Activated CD4-positive, alpha-beta T cell treated with anti-CD3 and anti-CD28 coated beads for 4 hours (primary cell): ENCODE measurements at places on chromosomes 11 and 22.

GRCh38 chr11:117410861-117411710 lies 83.4 kb downstream of the CEP164 start:
- no peak for DNase-seq

GRCh38 chr11:46918083-46918787 lies at the start of gene LRP4:
Gene LRP4, minus strand, starts transcription at chr11:46918550. Its CDS starts 171 bp downstream, at chr11:46918379.
- peak; percentile 24 for DNase-seq

GRCh38 chr11:111631666-111632039 lies 29.4 kb downstream of the SIK2 start:
- DNase-seq, result no peak

GRCh38 chr11:117632306-117632705 lies 164.7 kb downstream of the DSCAML1 start:
- no peak for DNase-seq

DNA sequence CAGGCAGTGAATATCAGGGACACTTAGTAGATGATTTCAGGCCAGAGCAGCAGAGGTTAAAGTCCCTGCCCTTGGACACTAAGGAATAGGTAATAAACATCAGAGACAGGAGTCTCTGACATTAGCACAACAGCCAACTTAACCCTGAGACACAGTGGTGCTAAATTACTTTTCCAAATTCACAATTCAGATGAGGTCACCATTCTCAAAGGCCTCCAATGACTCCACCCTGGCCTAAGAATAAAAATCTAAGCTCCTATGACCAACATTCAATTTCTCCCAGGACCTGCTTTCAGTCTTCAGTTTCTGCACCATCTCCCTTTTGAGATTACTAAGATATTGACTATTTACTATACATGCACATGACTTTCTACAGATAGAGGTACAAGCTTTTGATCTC lies 42.0 kb downstream of the BLID start:
- DNase-seq, result no peak

GRCh38 chr22:47083379-47083986 lies 321.0 kb downstream of the TBC1D22A start:
- DNase-seq, result no peak

GRCh38 chr11:112004389-112004788 lies 20.8 kb upstream of the DLAT start:
- no peak for DNase-seq

DNA sequence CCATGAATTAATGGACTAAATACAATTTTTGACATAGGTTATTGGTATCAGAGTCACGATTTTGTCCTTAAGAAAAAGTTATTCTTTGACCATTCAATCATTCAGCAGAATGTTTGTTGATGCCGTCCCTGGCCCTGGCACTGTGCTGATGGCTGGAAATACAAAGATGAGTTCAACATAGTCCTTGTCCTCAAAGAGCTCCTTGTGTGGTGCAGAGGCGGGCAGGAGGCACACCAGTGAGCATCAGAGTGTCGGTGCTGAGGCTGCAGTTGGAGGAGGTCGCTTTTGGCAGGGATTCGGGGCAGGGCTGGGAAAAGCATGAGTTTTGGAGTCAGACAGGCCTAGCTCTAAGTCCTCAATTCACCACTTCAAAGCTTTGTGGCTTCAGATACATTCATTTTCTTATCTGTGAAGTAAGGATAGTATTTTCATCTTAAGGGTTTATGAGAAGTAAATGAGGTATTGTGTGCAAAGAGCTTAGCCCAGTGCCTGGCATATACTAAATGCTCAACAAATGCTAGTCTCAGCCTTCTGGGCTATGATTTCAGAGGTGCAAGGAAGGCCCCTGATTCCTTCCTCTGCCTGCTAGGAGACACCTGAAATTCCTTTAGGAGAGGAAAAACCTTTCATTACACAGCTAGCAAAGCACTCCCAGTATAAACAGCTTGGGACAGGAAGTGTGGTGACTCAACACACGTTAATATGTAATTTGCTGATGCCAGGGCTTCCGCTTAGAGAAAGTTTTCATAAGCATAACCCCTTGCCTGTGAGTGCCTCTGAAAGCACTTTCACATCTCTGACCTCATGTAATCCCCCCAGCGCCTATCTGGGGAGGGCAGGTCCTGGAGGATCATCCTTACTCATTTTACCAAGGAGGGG lies 113.8 kb downstream of the NECTIN1 start:
- no peak for DNase-seq

- no peak for DNase-seq
Observed at GRCh38 chr22:20607157-20607907, 99.9 kb downstream of the MED15 start.

GRCh38 chr22:24153353-24153752 lies 27.9 kb upstream of the SUSD2 start:
- DNase-seq, result peak; percentile 47

DNA sequence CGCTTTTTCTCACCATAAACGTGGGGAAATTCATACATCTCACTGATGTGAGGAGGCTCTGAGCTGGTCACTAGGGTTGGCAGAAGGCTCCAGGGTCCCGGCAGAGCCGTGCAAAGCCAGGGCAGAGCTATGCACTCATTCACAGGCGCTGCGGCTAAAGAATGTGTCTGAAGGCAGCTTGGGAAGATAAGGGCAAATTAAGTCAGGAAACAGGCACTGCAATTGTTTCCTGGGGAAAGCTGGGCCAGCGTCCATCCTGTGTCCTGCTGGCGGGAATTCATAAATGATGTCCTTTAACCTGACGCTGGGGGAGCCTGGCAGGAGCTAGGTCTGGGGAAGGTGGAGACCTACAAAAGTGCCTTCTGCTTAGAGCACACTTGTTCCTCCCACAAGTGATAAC lies 27.6 kb downstream of the PKNOX2 start:
- no peak for DNase-seq

- DNase-seq, result no peak
Observed at GRCh38 chr11:20739107-20739506, 69.7 kb downstream of the NELL1 start.

GRCh38 chr11:36557991-36558390 lies 9.8 kb upstream of the RAG1 start:
- DNase-seq, result no peak

GRCh38 chr22:40817737-40818136 lies 1.4 kb downstream of the SLC25A17 start:
- DNase-seq, result no peak
